Epithelial cell of esophagus (primary cell): ENCODE measurements at places on chromosomes 2 and 18.
A peak's percentile ranks its signal among the peaks of the same experiment; 100 is the strongest.

GRCh38 chr2:219541611-219542180, 1.9 kb downstream of the CHPF start:
- peak; percentile 93 for DNase-seq

DNA sequence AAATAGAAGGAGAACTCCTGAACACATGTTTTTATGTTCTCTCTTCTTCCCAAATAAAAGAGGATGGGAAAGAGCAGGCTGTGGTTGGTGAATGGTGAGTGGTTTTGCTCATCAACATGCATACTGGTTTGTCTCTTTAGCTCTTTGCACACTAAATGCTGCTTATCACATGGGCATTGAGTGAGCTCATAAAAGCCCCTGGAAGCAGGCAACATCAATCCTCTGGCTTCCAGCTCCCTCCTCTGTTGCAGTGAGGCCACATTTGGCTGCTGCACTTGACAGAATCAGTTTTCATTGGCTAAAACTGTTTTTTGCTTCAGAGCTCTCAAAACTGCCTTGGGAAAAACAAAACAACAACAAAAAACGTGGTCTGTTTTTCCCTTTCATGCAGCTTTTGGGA, 1308.2 kb upstream of the NRXN1 start:
- DNase-seq, result no peak

DNA sequence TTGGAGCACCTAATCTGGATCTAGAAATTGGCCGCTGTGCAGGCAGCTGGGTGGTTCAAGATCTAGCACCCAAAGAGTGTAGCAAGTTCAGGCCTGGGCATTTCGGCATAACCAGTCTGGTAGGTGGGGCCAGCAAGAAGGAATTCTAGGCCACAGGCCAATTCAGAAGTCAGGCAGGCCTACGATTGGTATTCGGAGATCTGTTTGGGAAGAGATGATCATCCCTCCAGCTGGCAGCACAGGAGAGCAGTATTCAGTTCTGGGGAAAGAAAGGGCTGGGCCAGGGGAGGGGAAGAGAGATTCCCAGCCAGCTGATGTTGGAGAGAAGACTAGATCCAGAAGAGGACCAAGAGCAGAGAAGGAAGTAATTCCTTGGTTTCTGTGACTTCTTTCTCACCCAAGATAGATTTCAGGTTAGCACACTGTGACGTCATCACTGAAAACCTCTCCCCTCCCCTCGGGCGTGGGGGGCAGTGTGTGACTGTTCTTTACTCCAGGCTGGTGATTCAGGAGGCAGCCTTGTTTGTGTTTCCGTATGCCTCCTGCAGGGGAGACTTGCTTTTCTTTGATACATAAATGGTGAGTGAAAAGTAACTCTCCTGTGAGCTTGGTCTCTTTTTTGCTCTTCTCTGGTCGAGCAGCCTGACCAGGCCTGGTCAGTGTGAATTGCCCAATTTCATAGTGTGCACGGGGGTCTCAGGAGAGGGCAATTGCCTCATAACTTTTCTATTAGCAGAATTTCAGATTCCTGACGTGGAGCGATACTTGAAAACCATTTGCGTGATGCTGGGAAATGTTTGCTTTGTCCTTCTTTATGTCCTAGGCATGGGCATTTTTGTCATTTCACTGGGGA, 61.1 kb downstream of the MEIS1 start:
- DNase-seq, result peak; percentile 97

GRCh38 chr2:173493874-173494273, 139.2 kb downstream of the CDCA7 start:
- peak; percentile 5 for DNase-seq

GRCh38 chr2:134170294-134170693, 83.6 kb upstream of the MGAT5 start:
- DNase-seq, result no peak
